ENCODE measurements at places on chromosomes 4 and X.

GRCh38 chr4:111400741-111401140 lies 744.5 kb upstream of the FAM241A start:
- no peak overlapping the region for H3K27ac ChIP-seq
- no peaks in the 10 kb centered on the region for H3K36me3 ChIP-seq
- H3K4me3 ChIP-seq: no peak overlapping the region
- H3K27me3 ChIP-seq: no peaks in the 10 kb centered on the region

DNA sequence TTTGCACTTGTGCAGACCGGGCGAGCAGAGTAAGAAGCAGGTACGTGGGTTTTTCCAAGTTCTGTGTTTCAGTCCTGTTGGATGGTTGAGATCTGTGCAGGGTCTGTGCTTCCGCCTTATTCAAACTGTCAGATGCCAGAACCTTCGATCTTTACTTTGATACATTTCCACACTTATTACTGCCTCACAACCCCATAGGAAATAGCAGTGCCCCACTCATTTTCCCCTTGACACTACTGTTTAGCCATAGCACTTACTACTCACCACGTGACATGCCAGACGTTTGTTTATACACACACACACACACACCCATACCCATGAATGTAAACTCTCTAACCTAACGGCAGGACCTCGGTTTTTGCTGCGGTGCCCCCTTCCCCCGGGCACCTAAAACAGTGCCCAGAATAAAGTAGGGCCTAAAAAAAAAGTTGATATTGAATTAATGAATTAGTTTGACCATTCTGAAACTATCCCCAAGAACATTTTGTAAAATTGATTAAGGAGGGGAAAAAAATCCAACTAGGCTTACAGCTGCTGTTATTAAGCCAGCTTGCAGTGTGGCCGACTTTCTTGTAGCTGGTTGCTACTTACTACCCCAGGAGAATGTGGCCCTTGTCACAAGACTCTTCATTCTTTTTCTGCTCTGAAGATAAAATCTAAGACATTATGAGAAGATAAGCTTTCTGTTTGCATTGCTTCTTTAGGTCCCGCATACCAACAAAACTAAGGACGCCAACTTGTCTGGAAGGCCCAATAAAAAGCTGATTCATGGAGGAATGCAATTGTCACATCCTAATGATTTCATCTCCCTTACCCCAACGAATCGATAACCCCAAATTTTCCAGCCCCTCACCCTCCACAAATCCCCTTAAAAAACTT lies 704 bp upstream of the SEPSECS start:
- peaks cover 7% of the 10 kb centered on the region for H3K36me3 ChIP-seq
- H3K27ac ChIP-seq: peak overlapping the region; percentile 87
- H3K4me3 ChIP-seq: peak overlapping the region; percentile 57
- no peaks in the 10 kb centered on the region for H3K27me3 ChIP-seq
- peak; percentile 36 for DNase-seq
- peaks cover 10% of the 10 kb centered on the region for H3K4me1 ChIP-seq

DNA sequence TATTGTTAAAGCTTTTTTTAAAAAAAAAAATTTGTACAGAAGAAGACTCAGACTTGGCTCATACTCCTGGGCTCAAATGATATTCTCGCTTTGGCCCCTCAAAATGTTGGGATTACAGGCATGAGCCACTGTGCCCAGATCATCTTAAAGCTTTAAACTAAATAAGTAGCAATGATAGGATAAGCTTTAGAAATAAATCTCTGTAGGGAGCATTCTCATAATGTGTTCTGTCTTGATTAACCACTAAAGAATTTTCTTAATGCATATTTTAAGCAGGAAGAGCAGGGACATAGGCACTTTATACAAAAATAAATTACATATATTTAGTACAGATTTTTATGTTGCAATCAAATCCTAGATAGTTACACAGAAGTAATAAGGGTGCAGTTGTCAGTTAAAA lies 667.2 kb downstream of the GRID2 start:
- no peaks in the 10 kb centered on the region for H3K36me3 ChIP-seq
- no peak overlapping the region for H3K27ac ChIP-seq
- no peaks in the 10 kb centered on the region for H3K4me1 ChIP-seq
- H3K27me3 ChIP-seq: no peaks in the 10 kb centered on the region

DNA sequence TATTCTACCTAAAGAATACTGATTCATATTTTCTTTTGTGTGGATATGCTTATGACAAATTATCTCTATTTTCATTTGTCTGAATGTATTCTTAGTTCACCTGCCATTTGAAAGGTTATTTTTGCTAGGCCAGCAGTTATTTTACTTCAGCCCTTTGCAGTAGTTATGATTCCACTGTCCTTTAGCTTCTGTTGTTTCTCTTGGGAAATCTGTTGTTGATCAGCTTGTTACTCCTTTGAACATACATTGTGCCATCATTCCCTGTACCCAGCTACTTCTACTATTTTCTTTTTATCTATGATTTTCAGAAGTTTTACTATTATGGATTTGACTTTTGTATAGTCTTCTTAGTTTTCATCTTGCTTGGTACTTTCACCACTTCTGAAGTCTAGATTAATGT lies 37.2 kb downstream of the RBM46 start:
- no peak overlapping the region for H3K4me3 ChIP-seq
- no peaks in the 10 kb centered on the region for H3K36me3 ChIP-seq
- DNase-seq: no peak
- no peaks in the 10 kb centered on the region for H3K4me1 ChIP-seq
- no peak overlapping the region for H3K27ac ChIP-seq

- no peak for DNase-seq
- H3K27me3 ChIP-seq: no peaks in the 10 kb centered on the region
- no peak overlapping the region for H3K27ac ChIP-seq
- H3K4me3 ChIP-seq: no peak overlapping the region
- no peaks in the 10 kb centered on the region for H3K4me1 ChIP-seq
Measured at GRCh38 chr4:13559413-13559812, 15.1 kb upstream of the NKX3-2 start.

- no peaks in the 10 kb centered on the region for H3K36me3 ChIP-seq
- H3K27me3 ChIP-seq: peaks cover 5% of the 10 kb centered on the region
- H3K4me1 ChIP-seq: no peaks in the 10 kb centered on the region
- H3K4me3 ChIP-seq: no peak overlapping the region
Measured at GRCh38 chr4:151443247-151443646, 34.3 kb downstream of the FHIP1A start.

- no peaks in the 10 kb centered on the region for H3K27me3 ChIP-seq
- no peaks in the 10 kb centered on the region for H3K36me3 ChIP-seq
Measured at GRCh38 chrX:41781500-41781899, 57.5 kb downstream of the GPR82 start.

DNA sequence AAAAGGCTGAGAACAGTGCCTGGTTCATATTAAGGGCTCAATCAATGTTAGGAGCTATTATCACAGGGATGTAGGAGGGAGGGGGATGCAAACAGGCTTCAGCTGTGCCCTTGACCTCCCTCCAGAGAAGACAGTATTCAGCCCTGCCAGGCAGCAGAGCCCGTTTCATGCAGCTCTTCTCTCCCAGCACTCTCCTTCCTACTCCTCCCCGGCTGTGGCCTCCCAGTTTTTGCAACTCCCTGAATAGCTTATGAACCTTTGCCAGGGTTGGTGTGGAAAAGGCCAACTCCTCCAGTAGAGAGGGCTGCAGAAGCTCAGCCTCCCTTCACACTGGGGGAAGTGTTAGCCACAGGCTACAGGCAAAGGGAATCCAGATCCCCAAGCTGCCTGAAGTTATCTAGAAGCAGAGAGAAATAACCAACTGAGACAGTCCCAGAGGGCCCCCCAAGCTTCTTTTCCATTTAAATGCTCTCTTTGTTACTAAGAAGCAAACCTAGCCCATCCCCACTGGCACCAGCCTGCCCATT lies 31.7 kb upstream of the APLN start:
- no peak for DNase-seq
- no peak overlapping the region for H3K4me3 ChIP-seq
- no peaks in the 10 kb centered on the region for H3K4me1 ChIP-seq
- H3K36me3 ChIP-seq: no peaks in the 10 kb centered on the region

- no peaks in the 10 kb centered on the region for H3K27me3 ChIP-seq
- no peak overlapping the region for H3K4me3 ChIP-seq
- peak; percentile 11 for DNase-seq
- H3K4me1 ChIP-seq: no peaks in the 10 kb centered on the region
- no peaks in the 10 kb centered on the region for H3K36me3 ChIP-seq
Measured at GRCh38 chr4:124334119-124334518, 378.4 kb downstream of the ANKRD50 start.

DNA sequence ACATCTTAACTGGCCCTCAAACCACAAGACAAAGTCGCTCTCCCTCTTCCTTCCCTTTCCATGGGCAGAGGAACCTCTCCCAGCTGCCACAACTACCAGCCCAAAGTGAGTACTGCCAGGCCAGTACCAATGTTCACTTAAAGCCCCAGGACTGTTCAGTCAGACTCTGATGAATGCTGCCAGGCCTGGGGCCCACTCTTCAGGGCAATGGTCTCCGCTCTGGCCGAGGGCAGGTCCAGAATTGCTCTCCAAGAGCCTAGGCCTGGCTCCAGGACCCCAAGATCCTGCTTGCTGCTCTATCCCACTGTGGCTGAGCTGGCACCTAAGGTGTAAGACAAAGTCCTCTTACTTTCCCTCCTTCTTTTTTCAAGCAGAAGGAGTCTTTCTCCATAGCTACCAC lies 790.9 kb downstream of the KLHL13 start:
- H3K36me3 ChIP-seq: no peaks in the 10 kb centered on the region
- no peak overlapping the region for H3K27ac ChIP-seq
- no peak for DNase-seq
- no peaks in the 10 kb centered on the region for H3K27me3 ChIP-seq
- H3K4me1 ChIP-seq: no peaks in the 10 kb centered on the region

DNA sequence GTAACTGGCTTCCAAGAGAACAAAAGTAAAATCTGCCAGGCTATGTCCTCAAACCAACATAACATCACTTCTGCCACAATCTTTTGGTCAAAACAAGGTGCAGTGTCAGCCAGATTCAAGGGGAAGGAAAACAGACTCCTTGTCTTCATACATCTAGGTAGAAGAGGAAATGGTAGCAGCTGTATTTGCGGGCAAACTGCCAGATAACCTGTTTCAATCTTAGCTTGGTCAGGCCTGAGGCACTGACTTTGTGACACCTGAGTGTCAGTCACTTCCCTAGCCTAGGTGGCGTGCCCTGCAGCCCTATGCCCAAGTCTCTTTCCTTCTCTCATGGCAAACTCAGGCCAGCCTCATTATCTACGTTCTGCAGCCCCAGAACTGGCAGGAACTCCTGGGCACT lies 146.2 kb upstream of the JADE1 start:
- DNase-seq: no peak
- no peaks in the 10 kb centered on the region for H3K27me3 ChIP-seq
- no peaks in the 10 kb centered on the region for H3K36me3 ChIP-seq
- H3K4me1 ChIP-seq: no peaks in the 10 kb centered on the region
- no peak overlapping the region for H3K27ac ChIP-seq
- no peak overlapping the region for H3K4me3 ChIP-seq

- H3K27me3 ChIP-seq: no peaks in the 10 kb centered on the region
- H3K27ac ChIP-seq: no peak overlapping the region
- no peaks in the 10 kb centered on the region for H3K36me3 ChIP-seq
- DNase-seq: no peak
- no peaks in the 10 kb centered on the region for H3K4me1 ChIP-seq
Measured at GRCh38 chr4:105923497-105924238, 28.4 kb downstream of the NPNT start.

DNA sequence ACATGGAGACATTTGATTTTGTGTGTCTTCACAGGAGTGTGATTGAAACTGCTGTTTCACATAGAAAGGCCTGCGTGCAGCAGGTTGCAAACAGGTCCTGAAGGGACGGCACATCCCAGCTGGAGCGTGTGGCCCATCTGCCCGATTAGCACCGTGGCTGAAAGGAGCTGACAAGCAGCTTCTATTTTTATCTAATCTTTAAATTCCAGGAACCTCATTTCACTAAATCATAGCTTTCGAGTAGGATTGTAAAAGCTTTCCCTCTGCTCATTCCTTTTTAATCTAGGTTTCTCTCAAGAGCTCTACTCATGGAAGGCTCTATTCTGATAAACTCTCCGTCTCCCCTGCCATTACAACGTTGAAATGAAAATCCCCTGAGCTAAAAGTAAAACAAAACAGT lies 106.8 kb downstream of the FSTL5 start:
- H3K36me3 ChIP-seq: no peaks in the 10 kb centered on the region
- H3K27ac ChIP-seq: no peak overlapping the region
- H3K27me3 ChIP-seq: no peaks in the 10 kb centered on the region
- H3K4me3 ChIP-seq: no peak overlapping the region

- no peak overlapping the region for H3K4me3 ChIP-seq
- no peaks in the 10 kb centered on the region for H3K36me3 ChIP-seq
- no peaks in the 10 kb centered on the region for H3K27me3 ChIP-seq
- H3K4me1 ChIP-seq: no peaks in the 10 kb centered on the region
- DNase-seq: no peak
- no peak overlapping the region for H3K27ac ChIP-seq
Measured at GRCh38 chrX:106780664-106781377, 21.7 kb upstream of the TBC1D8B start.

GRCh38 chr4:127249767-127250108 lies 383.0 kb upstream of the INTU start:
- no peak overlapping the region for H3K4me3 ChIP-seq
- H3K27ac ChIP-seq: no peak overlapping the region
- DNase-seq: no peak
- H3K27me3 ChIP-seq: no peaks in the 10 kb centered on the region
- H3K36me3 ChIP-seq: no peaks in the 10 kb centered on the region

DNA sequence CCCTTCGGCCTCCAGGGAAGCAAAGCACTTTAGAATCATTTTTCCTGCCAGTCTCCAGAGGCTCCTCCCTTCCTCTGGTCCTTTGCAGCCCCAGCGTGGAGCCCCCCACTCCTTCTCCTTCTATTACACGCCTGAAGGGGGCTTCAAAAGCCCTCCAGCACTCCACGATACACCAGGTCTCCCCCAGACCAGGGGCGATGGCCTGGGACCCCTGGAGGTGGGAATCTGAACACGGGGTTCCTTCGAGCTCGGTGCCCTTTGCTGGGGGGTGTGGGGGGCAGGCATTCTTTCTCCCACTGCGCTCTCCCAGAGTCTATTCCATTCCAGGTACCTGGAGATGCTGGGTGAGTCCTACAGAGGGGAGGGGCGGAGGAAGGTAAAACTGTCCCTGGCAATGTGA lies 97.6 kb downstream of the HMX1 start:
- H3K27me3 ChIP-seq: peaks cover 37% of the 10 kb centered on the region
- H3K4me1 ChIP-seq: no peaks in the 10 kb centered on the region
- H3K4me3 ChIP-seq: no peak overlapping the region
- H3K36me3 ChIP-seq: no peaks in the 10 kb centered on the region
- no peak for DNase-seq

- no peaks in the 10 kb centered on the region for H3K27me3 ChIP-seq
- 0 out of 3 replicates have a peak, but pooled peaks cover 3% of the 10 kb centered on the region for H3K36me3 ChIP-seq
- no peak for DNase-seq
- no peaks in the 10 kb centered on the region for H3K4me1 ChIP-seq
- H3K4me3 ChIP-seq: no peak overlapping the region
Measured at GRCh38 chr4:70808151-70808550, 31.5 kb downstream of the GRSF1 start.

DNA sequence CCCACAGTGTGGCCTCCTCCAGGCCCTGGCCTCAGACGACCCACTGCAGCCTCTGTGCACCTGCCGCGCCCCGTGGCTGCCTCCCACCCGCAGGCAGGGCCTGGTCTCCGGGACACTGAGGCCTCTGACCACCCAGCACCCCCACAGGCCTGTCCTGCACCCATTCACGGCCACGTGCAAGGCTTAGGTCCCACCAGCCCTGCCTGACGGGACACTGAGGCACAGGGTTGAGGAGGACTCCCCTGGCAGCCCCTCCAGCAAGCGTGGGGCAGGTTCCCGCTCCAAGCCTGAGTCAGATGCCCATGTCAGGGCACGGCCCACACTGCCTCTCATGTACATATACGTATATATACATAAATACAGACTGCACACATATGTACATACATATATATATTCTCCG lies 23.5 kb downstream of the NELFA start:
- DNase-seq: no peak
- no peak overlapping the region for H3K4me3 ChIP-seq
- peaks cover 96% of the 10 kb centered on the region for H3K36me3 ChIP-seq
- peaks cover 55% of the 10 kb centered on the region for H3K4me1 ChIP-seq
- no peak overlapping the region for H3K27ac ChIP-seq

All from K562 (cell line).